ENCODE measurements at places on chromosomes 4 and X. TPM values are rescaled to one million over a fixed set of nuclear protein-coding genes. Genes with fewer than 3 reads are reported as not detected.
A peak's percentile ranks its signal among the peaks of the same experiment; 100 is the strongest.

MAML3 gene
- 2.7 TPM for total RNA-seq

TMPRSS11D gene
- total RNA-seq = not detected

TKTL2 gene
- total RNA-seq = not detected

USP51 gene
- total RNA-seq = 2.0 TPM

NMU gene
- total RNA-seq = 5.1 TPM

SYP gene
- total RNA-seq = 7.6 TPM

PUDP gene
- total RNA-seq = 11.9 TPM

GPM6B gene
- total RNA-seq = 0.68 TPM

ZAR1 gene
- total RNA-seq = 0.11 TPM

DNA sequence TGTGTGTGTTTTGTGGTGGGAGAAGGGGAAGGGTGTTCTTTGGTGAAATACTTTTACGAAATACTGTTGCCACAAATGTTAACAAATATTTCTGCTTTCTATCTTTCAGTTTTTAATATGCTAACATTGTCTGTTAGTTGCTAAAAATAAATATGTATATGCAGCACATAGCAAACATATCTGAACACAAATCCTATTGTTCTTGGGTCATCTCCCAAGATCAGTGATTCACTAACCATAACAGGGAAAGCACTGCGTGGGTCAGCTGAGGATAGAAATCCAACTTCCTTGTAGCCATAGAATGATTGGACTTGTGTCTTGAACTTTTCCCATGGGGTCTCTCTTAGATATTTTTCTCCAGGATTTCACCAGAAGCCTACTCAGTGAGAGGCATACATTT, 250.3 kb upstream of the FAM47A start:
- peak; percentile 14 for DNase-seq

- no peak for DNase-seq
Observed at GRCh38 chr4:100087743-100088142, 102.5 kb downstream of the DDIT4L start.

- DNase-seq = no peak
Observed at GRCh38 chrX:41720125-41720779, 3.7 kb upstream of the GPR82 start.

GRCh38 chrX:49166914-49167739, 4.6 kb downstream of the MAGIX start:
- DNase-seq = peak; percentile 87

DNA sequence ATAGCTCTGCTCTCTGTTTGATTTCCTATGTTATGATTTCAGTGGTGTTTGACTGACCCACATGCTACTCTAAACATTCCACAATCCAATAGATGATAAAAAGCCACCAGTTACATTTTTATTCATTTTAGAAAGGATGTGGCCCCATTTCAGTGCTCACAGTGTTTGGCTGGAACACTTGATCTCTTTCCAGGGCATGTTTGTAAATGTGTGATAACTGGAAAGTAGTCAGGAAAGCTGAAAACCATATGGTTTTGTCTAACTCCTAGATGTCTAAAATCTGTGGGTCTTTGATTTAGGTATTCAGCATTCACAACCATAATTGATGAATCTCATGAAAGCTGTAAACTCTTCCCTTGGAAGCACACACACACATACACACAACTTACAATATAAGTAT, 904.9 kb upstream of the AGA start:
- DNase-seq = no peak

GRCh38 chrX:106415276-106415895, 196.4 kb upstream of the RADX start:
- DNase-seq = peak; percentile 9

GRCh38 chrX:71128166-71128833, 9.9 kb downstream of the MED12 start:
- DNase-seq = no peak

DNA sequence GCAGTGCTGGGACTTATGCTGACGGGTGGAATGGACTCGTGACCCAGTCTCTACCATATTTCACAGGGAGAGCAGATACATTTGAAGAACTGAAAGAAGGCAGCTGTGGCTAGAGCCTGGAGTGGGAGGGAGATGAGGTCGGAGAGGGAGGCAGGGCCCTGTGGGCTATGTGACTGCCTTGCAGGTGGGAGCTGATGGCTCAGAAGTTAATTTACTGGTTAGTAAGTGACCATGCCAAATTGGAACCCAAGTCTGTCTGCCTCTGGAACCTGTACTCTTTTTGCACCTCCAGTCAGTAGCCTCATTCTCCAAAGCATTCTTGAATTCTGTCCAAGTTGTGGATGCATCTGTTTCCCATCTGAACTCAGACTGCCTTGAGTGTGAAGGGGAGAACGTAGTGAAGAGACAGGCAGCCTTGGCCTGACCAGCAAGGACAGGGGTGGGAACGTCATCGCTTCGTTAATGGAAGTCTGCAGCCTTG, 92.3 kb downstream of the REPS2 start:
- DNase-seq = no peak

DNA sequence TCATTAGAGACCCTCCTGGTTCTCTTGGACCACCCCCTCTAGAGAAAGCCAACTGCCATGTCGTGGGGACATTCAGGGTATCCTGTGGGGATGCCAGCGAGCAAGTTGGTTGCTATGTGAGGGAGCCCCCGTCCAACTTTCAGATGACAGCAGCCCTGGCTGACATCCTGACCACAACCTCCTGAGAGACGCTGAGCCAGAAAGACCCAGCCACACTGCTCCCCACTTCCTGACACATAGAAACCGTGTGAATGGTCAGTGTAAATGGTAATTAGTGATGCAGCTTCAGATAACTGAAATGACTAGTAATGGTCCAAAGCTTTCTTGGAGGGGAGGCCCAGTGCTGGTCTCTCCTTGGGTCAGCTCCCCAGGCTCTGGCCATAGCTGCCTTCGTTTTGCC, 10.8 kb downstream of the CLCN4 start:
- peak; percentile 28 for DNase-seq

GRCh38 chrX:151287954-151288353, 109.1 kb upstream of the VMA21 start:
- DNase-seq = no peak

- peak; percentile 62 for DNase-seq
Observed at GRCh38 chrX:103878466-103879122, 46.5 kb upstream of the RAB9B start.

DNA sequence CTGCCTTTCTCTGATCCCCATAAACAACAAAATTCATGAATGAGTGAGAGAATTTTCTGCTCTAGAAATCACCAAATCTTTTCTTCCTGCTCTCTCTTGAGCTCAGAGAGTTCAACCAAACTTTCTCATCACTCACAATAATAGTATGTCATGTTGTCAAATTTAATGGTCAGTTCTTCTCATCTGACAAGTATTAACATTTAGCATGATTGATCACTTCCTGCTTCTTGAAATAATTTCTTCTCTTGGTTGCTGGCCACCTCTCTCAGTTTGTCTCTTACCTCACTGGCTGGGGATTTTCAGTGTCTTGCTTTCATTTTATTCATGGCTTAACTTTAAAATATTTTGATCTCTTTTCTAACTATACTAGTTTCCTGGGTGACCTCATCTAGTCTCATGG, 25.5 kb upstream of the FGF5 start:
- DNase-seq = no peak

DNA sequence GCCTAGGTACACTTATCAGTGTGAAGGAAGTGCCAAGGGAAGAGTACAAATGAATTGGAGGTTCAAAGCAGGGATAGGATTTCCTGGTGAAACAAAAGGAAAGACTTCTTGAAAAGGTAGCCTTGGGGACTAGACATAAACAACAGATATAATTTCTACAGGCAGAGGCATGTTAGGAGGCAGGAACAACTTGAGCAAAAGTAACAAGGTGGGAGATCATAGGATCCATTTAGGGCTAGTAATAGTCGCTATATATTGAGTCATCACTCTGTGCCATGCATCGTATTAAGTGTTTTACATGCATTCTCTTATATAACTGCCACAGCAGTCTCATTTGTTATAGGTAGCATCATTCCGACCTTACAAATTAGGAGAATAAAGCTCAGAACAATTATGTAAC, 98.3 kb upstream of the EOLA2 start:
- no peak for DNase-seq

- no peak for DNase-seq
Observed at GRCh38 chrX:39601231-39602177, 496.3 kb downstream of the BCOR start.

DNA sequence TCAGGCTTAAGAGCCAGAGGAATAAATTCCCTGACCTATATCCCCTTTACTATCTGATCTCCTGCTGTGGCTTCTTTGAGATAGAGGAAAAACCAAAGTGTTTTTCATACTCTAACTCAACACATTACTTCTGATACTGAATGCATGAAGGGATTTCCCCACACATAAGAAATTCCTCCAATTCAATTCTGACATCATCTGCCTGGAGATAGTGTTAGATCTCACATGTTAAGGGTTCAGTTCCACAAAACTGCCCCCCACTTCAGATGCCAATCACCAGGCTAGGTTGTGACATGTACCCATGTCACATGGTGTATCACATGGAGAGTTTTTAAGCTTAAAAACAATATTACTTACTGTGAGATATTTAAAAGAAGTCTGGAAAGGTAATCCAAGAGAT, 46.8 kb downstream of the GSTCD start:
- DNase-seq = no peak

DNA sequence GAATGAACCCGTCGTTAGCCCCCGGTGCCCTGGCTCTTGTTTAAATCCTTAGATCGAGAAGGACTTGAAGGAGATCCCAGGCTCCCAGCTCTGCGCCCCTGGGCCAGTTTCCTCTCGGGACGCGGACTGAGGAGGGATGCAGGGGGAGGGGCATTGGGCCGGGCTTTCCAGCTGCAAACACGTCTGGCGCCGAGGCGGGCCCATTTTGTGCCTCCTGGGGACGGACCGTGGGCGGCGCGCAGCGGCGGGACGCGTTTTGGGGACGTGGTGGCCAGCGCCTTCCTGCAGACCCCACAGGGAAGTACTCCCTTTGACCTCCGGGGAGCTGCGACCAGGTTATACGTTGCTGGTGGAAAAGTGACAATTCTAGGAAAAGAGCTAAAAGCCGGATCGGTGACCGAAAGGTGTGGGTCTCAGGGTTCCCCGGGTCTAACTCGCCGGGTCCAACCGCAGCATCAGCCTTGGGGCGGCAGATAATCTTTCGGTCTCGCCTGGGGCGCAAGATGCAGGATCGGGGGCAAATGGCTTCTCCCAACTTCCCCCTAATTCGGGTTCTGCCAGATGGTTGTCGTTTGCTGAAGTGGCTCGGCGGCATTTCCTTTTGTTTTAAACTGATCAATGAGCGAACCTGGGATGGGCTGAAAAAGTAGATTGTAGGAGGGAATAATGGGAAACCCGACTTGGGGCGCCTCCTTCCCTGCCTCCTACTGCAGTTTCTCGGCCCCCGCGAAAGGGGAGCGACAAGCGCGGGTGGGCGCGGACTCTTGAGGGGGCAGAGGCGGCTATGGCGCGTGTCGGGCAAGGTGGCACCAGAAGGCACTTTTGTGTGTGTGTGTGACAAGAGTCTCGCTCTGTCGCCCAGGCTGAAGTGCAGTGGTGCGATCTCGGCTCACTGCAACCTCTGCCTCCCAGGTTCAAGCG, 2.9 kb downstream of the PDGFRA start:
- DNase-seq = peak; percentile 36

GRCh38 chr4:119785963-119786362, 157.4 kb upstream of the PDE5A start:
- peak; percentile 2 for DNase-seq

DNA sequence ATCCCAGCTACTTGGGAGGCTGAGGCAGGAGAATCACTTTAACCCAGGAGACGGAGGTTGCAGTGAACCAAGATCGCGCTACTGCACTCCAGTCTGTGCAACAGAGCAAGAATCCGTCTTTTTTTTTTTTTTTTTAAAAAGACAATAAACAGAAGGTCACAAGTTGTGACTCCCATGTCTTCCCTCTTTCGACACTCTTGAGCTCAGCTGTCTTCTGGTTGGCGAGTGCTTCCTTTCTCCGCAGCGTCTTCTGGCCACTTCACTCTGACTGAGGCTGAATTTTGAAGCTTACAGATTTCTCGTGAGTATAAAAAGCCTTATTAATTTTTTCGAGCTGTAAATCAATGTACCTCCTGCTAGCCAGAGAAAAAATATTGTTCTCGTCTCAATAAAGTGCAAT, 124.9 kb downstream of the STOX2 start:
- no peak for DNase-seq

- no peak for DNase-seq
Observed at GRCh38 chrX:51404445-51404844, 71.8 kb downstream of the NUDT10 start.

- no peak for DNase-seq
Observed at GRCh38 chr4:166049036-166049435, 176.0 kb downstream of the TLL1 start.

DNA sequence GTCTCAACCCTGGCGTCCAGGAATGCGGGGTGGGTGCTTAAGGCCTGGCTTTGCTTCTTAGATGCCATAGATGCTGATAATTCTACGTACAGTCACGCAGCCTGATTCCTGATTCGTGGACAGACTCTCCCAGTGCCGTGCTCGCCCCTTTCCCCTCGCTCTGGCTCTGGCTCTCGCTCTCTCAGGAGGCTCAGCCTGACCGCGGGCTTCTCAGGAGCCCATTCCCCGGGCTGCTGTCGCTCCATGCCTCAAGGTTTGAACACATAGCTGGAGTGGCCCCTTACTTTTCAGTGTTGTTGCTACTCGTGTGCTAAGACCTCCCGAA, 59.2 kb upstream of the ZC4H2 start:
- no peak for DNase-seq

GRCh38 chrX:67564475-67564874, 20.7 kb downstream of the AR start:
- no peak for DNase-seq

DNA sequence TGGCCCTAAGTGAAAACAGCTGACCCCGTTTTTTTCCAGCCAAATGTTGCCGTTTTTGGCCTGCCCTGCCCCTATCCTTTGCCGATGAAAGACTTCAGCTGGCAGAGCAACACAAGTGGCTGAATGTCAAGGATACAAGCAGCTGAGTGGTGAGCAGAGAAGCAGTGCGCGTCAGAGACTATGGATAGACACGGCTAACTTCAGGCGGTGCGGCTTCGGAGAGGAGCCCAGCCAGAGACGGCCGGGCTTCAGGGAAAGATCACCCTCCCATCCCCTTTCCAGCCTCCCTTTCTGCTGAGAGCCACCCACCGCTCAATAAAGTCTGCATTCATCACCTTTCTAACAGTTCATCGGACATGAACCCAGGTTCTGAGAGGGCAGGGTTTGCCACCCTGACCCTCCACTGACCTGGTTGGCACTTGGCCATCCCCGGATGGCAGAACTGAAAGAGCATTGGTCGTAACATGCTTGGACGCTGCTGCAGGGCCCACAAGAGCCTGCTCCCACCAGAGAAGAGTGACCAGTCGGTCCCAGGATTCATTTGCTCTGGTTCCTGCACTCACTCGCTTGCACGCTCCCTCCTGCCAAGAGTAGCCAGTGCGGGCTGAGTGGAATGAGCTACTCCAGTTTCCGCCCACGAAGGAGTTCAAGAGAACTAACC, 125.8 kb downstream of the PPEF1 start:
- no peak for DNase-seq
